ENCODE measurements at places on chromosomes 3 and 15.

- no peak for DNase-seq
Observed at GRCh38 chr15:25930931-25931330, 67.8 kb upstream of the ATP10A start.

DNA sequence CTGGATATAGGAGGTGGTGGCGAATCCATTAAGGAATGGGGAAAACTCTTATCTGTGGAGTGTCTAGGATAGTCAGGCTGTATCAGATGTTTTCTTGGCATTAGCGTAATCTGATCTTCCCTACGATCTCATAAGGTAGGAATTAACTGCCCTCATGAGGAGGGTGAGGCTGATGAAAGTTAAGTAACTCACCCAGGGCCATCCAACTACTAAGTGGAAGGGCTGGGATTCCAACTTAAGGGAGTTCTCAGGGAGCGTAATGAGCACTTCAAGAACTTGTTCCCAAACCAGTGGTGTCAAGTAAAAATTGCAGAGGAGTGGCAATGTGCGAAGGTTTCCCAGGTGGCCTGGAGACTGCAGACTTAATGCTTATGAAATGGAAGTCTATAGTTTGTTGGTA is 55.9 kb upstream of the OSBPL11 start:
- DNase-seq: no peak

DNA sequence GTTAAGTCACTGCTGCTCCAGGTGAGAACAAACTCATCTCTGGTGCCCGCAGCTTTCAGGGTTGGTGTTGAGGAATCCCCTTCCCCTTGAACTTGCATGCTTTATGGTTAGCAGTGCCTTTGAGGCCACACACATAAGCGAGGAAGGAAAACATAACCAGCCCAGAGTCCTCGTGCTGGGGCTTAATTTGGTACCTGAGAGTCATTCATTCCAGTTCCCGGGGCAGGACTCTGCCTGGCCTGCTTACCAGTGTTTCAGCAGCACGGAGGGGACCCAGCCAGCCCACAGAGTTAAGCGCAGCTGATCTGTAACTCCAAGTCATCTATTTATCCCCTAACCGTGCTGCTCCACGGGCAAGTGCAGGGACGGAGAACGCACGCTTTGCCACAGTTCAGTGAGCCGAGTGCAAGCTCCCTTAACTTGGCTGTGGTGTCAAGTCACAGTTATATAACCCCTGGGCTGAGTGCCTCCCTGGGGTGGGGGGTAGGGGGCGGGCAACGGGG is 302.3 kb upstream of the ICE2 start:
- no peak for DNase-seq

- DNase-seq: no peak
Observed at GRCh38 chr3:47283193-47283537, 421 bp downstream of the KLHL18 start.

GRCh38 chr3:97439373-97439772 is 325.2 kb upstream of the ARL6 start:
- no peak for DNase-seq

- no peak for DNase-seq
Observed at GRCh38 chr3:147887797-147888196, 478.6 kb downstream of the ZIC1 start.

DNA sequence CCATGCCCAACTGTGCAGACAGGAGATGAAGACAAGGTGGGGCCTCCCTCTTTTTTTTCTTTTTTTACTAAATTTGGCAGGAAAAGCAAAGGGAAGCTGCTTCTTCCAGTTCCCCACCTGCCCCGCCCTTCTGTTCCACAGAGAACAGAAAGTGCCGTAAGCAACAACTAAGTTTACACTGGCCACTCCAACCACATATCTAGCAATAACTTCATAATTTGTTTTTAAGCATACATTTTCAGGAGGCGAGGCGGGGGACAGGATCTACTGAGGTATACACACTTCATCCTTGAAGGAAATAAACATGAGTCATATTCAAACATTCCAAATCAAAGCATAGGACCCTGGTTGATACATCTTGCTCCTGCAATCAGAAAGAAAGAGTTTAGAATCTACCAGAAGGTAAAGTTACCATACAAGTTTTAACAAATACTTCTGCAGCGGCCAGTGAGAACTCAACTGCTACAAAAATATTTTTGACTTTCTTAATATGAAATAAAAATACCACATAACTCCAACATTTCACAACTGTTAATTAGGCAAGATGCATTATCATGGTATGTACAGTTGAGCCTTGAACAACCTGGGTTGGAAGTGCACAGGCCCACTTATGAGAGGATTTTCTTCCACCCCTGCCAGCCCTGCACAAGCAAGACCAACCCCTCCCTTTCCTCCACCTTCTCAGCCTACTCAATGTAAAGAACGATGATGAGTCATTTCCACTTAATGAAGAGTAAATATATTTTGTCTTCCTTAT is 50.7 kb downstream of the FOXP1 start:
- no peak for DNase-seq

DNA sequence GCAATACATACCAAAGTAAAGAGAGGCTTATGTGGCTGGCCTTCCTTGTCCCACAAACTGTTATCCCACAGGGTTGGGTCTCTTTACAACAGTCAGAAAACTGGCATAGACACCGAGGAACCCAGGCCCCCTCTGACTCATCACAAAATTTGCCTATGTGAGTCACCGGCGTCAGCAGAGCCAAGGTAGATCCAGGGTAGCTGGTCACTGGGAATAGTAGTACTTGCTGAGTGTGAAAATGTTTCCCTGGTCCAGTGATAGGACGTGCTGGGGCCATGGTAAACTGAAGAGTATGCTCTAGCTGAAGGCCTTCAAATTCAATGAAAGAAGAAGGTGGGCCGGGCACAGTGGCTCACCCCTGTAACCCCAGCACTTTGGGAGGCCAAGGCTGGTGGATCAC is 27.1 kb upstream of the SKIL start:
- DNase-seq: peak; percentile 65

DNA sequence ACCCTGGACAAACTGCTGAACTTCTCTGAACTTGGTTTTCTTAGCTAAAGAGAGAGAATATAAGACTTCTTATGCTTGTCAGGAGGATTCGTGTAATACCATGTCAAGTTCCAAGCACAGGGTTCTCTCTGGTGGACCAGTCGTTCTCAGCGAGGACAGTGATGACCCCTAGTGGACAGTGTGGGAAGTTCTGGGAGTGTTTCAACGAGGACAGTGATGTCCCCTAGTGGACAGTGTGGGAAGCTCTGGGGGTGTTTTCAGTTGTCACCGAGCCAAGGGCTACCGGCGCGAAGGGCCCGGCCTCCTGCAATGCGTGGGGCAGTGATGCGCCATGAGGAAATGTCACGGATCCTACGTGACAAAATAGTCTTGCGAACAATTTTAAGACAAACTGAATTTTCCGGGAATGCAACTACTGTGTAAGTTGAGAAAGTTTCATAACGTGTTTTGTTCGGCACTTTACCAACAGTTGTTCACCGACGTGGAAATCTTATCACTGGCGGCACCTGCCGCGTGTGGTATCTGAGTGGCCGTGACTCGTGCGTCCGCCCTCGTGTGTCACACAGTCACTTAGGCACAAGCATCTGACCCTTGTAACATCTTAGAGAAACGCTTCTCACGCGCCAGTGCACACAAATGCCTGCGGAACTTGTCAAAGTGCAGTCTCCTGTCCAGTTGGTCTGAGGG is 39.3 kb upstream of the MUC4 start:
- peak; percentile 86 for DNase-seq

DNA sequence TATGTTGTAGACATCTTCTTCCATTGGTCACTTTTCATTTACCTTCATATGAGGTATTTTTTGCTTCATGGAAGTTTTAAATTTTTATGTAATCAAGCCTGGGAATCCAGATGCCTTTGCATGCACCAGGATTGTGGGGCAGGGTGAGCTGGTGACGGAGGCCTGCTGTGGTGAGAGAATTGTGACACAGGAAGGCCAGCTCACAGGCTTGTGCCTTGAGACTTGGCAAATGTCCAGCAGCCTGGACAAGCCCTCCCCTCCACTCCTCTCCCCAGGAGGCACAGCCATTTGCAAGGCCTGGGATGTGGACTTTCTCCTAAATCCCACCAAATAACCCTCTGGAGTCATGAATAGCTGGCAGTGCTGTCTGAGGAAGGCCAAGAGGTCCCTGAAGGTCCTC is 67.4 kb downstream of the RHCG start:
- no peak for DNase-seq

GRCh38 chr15:55247311-55247710 is 42.3 kb downstream of the RAB27A start:
- no peak for DNase-seq

DNA sequence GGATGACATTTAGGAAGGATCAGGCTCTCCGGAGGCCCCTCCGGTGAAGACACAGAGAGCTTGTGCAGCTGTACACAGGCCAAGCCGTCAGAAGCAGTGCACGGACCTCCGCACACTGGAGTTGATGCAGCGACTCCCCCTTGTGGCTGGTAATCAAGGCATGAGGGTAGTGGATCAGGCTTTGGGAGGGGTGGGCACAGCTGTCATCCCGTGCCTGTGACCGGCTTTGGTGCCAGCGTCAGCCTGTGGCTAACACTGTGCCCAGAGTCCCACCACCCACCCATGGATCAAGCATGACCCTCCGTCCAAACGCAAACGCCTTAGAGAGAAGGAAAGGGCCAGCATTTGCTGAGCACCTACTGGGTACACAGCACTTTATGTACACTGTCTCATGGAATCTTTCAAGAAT is 8.2 kb upstream of the GRIP2 start:
- peak; percentile 34 for DNase-seq

- no peak for DNase-seq
Observed at GRCh38 chr3:152054315-152054714, 180.9 kb downstream of the SUCNR1 start.

- DNase-seq: peak; percentile 3
Observed at GRCh38 chr15:80660119-80660518, 35.0 kb upstream of the ABHD17C start.

- no peak for DNase-seq
Observed at GRCh38 chr3:130606336-130606735, 89.4 kb downstream of the COL6A6 start.

DNA sequence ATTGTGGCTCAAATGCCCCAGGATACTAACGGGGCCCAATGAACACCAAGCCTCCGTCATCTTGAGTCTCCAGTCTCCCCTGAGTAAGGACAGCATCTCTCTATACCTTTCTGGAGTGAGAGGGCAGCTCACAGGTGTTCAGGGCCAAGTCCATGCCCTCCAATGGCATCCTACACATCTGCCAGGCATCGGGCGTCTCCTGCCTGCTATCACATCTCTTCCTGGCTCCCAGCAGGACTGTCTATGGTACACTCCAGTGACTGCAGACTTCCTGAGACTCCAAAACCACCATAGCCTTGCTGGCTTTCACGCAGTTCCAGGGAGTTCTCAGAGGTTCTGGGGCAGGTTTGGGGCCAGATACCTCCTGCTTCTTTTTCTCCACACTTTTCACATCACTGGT is 28.3 kb downstream of the CX3CR1 start:
- no peak for DNase-seq

- no peak for DNase-seq
Observed at GRCh38 chr3:72582211-72582878, 265.9 kb downstream of the SHQ1 start.

DNA sequence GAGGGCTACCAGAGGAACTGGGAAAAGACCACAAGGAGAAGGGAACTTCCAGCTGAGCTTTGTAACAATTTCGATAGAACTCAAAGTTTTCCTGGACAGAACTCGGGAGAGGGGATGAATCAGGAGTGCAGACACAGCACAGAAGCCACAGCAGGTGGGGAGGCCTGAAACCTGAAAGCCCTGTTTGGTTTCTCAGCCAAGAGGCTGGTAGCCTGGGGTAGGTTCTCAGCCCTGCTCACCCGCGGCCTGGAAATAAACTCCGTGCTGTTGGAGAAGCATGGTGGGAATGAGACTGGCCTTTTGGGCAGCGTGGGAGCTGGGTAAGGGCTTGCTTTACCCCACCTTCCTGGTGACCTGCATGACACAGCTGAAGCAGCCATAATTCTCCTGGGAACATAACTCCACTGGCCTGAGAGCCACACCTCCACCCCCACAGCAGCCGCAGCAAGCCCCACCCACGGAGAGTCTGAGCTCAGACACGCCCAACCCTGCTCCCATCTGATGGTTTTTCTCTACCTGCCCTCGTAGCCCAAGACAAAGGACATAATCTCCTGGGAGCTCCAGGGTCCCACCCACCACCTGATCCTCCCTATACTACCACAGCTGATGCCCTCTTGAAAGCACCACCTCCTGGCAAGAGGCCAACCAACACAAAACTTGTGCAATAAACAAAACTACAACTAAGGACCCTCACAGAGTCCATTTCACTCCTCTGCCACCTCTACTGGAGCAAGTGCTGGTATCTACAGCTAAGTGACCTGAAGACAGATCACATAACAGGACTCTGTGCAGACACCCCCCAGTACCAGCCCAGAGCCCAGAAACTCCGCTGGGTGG is 52.5 kb upstream of the CHRM5 start:
- no peak for DNase-seq

- no peak for DNase-seq
Observed at GRCh38 chr15:66359740-66360139, 3.3 kb upstream of the TIPIN start.

DNA sequence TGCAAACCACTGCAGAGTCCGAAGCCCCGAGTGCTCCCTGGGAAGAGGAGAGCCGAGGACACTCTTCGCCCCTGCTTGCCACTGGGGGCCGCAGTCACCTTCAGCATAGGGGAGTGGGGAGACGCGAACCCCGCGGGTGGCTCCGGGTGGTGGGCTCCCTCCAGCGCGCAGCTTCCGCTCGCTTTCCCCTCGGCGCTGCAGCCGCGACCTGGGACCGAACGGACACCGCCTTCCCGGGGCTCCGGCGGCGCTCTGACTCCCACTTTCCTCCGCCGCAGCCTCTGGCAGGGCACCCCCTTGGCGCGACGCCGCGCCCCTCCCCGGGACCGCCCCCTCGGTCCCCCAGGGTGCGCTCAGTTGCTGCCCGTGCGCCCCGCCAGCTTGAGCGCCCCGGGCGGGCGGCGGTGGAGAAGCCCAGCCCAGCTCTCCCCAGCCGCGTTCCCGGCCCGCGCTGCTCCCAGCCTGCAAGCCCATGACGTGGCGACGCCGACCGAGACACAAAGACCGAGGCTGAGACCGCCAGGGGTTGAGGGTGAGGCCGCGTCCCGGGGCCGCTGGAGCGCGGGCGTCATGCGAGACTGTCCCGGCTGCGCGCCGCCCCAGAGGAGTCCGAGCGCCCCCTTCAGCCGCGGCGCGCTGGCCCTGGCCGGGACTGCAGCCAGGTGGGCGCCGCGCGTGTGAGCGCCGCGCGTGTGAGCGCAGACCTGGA is at the start of gene MINAR1:
MINAR1 (plus strand) TSS at position 701 of the 709 bp plus-strand sequence. CDS start 23,812 bp downstream, outside the sequence.
- no peak for DNase-seq

DNA sequence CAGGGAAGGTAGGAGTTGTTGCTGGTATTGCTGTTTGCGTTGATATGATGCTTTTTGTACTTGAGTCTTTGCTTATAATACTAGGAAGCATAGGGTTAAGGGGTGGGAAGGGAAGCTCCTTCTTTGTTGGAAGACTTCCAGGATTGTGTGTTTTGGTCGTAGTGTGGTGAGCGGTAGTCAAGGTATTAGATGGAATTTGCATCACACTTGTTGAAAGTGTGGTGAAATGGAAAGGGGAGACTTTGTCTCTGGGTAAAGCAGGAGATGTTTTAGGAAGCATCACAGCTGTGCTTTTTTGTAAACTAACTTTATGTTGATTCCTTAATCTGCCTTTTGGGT is 14.9 kb downstream of the IGSF10 start:
- no peak for DNase-seq

GRCh38 chr3:134363381-134363755 is 10.9 kb downstream of the AMOTL2 start:
- DNase-seq: no peak

- no peak for DNase-seq
Observed at GRCh38 chr15:48076454-48076853, 44.3 kb upstream of the SLC24A5 start.

All from astrocyte of the cerebellum (primary cell).